ENCODE measurements at places on chromosomes 6 and 20.

- DNase-seq = peak; percentile 95
These were observed 32.8 kb upstream of the GMPR start for GRCh38 chr6:16205377-16206144.

GRCh38 chr6:167047554-167047953 lies 48.4 kb downstream of the CEP43 start:
- no peak for DNase-seq

DNA sequence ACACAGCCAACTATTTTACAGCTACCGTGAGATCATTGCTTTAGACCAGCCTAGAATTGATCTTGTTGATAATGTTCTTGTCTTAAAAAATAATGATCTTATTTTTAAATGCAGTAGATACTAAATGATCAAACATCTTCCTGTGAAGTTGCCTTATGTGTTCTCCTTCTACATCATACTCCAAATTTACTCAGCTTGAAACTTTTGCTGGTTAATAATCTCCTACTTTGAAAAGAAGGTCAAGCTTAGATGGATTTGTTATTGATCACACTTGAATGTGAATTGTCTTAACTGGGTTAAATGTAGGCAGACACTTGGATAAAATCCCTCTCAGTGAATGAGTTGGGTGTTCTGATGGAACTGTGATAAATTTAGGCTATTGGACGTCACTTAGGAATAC lies 91.9 kb downstream of the HAO1 start:
- DNase-seq = no peak

DNA sequence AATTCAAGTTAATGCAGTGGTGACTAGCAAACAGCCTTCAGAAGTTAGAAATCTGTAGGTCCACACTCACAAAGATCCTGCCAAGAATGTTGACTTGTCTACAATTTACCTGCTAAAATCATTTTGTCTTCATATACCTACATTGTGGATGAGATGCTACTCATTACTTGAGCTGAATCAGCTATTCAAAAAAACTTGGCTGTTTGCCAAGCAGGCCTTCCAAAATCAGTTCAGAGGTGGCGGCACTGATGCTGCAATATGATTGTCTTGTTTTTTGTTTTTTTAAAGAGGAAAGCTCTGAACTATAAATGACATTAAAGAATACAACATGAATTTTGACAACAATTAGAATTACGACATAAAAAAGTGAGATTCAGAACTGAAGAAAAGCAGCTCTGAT lies 354.7 kb upstream of the KHDRBS2 start:
- no peak for DNase-seq

DNA sequence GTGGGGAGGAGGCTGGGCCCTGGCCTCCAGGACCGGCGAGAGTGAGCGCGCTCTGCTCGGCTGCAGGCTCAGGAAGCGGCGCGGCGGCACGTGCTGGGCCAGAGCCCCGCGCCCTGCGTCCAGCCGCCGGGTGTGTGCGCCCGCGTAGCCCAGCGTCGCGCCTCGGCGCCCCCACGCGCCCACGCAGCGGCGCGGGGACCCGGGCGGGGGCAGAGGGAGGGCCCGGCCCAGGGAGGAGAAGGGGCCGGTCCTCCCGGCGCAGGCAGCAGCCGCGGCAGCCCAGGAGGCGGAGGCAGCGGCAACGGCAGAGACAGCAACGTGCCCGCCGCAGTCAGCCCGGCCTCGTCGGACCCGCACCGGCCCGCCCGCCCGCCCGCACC lies at the start of gene EYA2:
TSS of gene EYA2 (plus strand) at position 265 of the 380 bp plus-strand sequence. CDS start 95,168 bp downstream, outside the sequence.
- DNase-seq = no peak

GRCh38 chr6:170317718-170318117 lies 11.2 kb downstream of the FAM120B start:
- DNase-seq = no peak

- no peak for DNase-seq
These were observed 179.4 kb upstream of the AFDN start for GRCh38 chr6:167647306-167647705.

DNA sequence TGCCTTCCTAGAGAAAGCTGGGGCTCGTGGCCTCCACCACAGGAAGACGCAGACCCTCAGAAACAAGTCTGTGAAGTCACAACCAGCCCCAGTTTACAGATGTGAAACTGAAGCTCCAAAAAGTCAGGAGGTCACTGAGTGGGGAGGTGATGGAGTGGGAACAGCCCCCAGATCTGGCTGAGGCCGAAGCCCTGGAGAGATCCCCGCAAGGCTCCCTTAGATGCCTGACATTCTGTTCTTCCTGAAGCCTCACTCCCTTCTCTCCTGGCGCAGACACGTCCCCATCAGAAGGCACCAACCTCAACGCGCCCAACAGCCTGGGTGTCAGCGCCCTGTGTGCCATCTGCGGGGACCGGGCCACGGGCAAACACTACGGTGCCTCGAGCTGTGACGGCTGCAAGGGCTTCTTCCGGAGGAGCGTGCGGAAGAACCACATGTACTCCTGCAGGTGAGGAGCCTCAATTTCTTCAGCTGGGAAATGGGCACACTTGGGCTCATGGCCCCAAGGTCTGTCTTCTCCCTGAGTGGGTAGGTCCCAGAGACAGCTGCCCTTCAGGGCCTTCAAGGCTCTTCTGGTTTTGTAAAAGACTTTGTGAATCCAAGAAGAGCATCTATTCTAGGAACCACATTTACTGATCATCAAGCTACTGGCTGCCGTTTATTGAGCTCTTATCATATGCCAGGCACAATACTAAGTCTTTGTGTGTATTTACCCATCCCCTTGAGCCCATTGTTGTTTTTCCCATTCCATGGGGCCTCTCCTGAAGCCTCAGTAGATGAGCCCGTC lies 50.5 kb downstream of the HNF4A start:
- DNase-seq = no peak

DNA sequence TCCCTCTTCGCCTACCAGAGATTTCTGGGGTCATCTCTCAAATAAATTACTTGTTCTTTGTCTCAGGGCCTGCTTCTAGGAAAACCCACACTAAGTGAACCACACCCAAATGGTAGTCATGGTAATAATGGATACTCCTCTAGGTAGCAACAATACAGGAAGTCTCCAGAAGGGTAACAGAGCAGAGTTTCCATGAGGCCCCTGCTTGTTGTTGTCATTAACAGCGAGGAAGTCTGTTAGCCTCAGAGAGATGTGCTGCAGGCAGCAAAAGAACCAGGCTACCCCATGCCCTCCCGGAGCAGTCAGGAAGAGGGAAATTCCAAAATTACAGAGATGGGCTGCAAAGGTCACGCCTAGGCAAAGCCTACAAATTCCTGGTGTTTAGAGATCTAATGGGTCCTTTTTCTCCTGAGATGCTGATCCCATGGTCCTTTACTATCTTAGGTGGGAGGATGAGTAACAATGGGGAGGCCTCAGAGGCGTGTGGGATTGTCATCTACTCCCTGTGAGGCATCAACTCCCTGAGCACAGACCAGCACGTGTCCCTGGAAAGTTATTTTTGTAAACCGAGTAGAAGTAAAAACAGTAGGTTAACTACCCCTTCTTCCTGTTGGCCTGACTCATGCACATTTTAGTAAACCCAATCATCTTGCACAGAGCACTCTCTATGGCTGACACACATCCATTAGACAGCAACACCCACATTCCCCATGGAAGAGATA lies 10.1 kb downstream of the ISM1 start:
- peak; percentile 52 for DNase-seq

- no peak for DNase-seq
These were observed 53.6 kb upstream of the BCLAF1 start for GRCh38 chr6:136343275-136343674.

DNA sequence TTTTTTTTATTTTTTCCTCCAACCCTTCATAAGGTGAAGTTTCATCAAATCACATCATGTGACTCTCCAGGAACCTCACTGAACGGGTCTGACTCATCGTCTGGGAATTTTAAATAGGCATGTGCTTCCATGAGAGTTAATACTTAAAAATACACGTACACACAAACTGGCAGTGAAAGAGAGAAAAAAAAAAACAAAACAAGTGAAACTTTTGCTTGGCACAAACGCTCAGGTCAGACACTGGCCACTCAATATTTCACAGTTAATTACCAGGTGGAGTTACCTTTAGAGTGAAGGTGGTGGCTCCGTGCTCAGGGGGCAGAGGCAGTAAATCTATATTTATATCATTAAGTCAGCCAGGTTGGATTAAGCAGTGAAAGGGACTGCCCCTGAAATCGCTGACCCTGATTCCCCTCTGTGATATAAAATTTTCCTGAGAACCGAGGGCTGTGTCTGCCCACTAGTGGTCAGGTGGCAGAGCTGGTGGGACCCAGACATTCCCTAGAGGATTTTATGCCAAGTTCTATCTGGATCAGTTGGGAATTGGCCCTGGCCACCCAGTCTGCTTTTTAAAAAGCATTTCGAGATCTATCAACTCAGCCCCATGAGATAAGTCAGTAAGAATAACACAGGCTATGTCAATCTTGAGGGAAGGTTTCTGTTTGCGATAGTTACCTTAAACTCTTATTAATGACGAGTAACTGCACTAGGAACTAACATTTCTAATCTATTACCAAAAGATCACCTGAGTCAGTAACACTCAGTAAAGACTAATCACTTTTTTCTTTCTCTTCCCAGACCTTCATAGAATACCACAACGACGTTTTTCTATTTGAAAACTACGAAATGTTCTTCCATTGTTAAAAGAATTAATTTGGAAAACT lies 259.1 kb downstream of the HDGFL1 start:
- DNase-seq = peak; percentile 95

DNA sequence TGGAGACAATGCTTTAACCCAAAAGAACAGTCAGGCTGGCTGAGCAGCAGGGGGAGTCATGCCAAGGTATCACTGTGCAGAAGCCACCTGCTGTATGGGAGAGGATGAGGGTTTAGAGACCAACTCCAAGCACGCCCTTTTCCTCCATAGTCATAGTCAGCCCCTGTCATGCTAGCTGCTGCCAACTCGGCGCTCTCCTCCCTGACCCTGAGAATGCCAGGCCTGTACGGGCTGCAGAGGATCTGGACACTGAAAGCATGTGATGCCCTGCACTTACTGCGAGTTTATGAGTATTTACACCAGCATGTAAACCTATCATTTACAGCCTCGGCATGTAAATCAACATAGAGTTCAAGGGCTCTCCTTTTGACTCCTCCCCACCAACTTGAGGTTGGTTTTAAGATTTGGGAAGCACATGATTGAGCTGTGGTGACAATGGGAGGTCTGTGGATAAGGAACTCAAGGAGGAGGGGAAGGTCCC lies 11.7 kb upstream of the SCUBE3 start:
- no peak for DNase-seq

DNA sequence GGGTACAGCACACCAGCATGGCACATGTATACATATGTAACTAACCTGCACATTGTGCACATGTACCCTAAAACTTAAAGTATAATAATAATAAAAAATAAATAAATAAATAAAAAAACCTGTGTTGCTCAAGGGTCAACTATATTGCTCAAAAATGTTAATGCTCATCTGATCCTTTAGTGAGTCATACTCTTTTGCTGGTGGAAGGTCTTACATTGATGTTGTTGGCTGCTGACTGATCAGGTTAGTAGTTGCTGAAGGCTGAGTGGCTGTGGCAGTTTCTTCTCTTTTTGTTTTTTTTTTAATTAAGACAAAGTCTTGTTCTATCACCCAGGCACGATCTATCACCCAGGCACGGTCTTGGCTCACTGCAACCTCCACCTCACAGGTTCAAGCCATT lies 29.6 kb upstream of the SMIM26 start:
- no peak for DNase-seq

DNA sequence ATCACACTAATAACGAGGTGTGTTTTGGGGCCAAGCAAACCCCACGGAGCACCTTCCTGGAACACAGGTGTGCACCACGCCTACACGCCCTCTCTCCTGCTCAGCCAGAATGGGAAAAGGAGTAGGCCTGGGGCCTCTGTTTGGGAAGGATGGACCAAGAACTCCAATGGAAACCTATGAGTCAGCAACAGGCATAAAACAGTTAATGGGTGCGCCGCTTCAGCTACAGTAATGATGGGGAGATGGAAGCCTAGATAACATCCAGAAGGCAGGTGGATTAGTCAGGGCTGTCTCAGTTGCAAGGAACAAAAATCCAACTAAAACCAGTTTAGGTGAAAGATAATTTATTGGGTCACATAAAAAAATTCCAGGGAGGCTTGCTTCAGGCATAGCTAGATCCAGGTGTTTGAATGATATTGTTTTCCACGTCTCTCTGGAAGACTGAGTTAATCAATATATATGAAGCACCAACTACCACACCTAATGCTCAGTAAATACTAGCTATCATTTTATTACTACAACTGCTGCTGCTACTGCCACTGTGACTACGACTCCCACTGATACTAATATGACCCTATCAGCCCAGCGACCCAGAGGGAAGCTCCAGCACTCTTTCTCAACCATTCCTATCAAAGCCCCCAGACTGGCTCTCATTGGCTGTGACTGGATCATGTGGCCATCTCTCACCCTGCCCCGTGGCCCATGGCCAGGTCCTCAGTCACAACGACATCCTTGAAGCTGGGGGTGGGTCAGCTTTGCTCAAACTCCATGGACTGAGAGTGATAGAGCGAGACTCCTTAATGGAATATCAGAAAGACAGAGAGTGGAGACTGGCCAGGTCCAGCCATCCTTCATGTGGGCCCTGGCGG lies 155.2 kb upstream of the PTPN1 start:
- no peak for DNase-seq

GRCh38 chr6:112145080-112145573 lies 57.7 kb downstream of the FAM229B start:
- DNase-seq = no peak

GRCh38 chr6:36627801-36628246 lies 33.7 kb downstream of the SRSF3 start:
- no peak for DNase-seq

- DNase-seq = no peak
These were observed 17.8 kb downstream of the ACTR5 start for GRCh38 chr20:38766071-38766470.

DNA sequence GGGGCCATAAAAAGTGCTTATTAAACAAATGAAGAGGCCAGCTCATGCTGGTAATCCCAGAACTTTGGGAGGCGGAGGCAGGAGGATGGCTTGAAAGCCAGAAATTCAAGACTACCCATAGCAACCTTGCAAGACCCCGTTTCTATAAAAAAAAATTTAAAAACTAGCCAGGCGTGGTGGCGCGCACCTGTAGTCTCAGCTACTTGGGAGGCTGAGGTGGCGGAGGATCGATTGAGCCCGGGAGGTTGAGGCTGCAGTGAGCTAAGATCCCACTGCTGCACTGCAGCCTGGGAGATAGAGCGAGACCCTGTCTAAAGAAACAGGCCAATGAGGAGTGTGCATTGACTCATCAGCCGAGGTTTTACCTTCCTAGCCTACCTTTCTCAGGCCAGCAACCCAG lies 15.2 kb downstream of the NPEPL1 start:
- DNase-seq = no peak

GRCh38 chr6:22250486-22250885 lies 46.4 kb downstream of the PRL start:
- no peak for DNase-seq
